ENCODE measurements at places on chromosomes 2 and 18. TPM values are rescaled to one million over a fixed set of nuclear protein-coding genes. Genes with fewer than 3 reads are reported as not detected.

DNA sequence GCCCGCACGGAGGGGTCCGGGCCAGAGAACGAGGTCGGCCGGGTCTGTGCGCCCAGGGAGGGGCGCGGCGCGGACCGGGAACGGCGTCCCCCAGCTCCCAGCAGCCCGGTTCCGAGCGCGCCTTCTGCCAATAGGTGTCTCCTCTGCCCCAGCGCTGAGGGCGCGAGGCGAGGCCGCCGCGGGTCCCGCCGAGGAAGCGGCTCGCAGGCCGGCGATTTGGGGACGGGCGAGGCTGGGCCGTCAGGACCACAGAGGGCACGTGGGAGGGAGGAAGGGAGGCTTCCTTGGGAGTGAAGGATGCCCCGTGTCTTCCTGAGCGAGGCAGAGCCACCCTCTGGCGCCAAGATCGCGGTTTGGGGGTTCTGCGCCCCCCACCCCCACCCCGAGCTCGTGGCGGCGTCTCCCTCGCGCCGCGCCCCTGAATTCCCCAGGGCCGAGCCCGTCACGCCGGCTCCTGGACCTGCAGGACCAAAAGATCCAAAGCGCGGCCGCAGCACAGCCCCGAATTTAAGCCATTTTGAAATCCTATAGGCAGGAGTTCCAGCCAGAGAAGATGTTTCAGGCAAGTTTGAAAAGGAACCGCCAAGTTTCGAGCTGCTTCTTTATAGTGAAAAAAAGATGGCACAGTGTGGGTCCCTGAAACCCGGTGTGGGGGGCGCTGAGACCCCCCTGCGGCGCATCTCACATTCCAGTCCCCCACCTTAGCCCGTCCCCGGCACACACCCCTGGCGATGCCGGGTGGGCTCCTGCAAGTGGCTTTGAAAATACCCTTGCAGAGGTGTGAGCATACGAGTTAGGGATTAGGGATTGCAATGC lies 909 bp downstream of the NFATC1 start:
- no peak for DNase-seq

DNA sequence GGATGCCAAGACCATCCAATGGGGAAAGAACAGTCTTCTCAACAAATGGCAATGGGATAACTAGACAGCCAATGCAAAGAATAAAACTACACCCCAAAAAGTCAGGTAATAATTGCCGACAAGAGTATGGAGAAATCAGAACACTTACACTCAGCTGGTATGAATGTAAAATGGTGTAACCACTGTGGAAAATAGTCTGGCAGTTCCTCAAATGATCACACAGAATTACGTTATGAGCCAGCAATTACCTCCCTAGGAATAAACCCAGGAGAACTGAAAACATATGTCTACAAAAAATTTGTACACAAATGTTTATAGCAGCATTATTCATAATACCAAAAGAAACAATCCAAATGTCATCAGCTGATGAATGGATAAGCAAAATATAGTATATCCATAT lies 8.8 kb downstream of the IWS1 start:
- DNase-seq, result no peak

The LCLAT1 gene
- 10.7 TPM for polyA plus RNA-seq

The FAM110C gene
- 2.4 TPM for polyA plus RNA-seq

The SLC4A5 gene
- polyA plus RNA-seq, result 0.71 TPM

The ATL2 gene
- polyA plus RNA-seq, result 19.8 TPM

The CENPA gene
- polyA plus RNA-seq, result 0.20 TPM

The SIX3 gene
- not detected for polyA plus RNA-seq

- DNase-seq, result no peak
Observed at GRCh38 chr2:46320141-46320567, 22.9 kb downstream of the EPAS1 start.

- no peak for DNase-seq
Observed at GRCh38 chr18:60421356-60422118, 49.0 kb upstream of the MC4R start.

- DNase-seq, result no peak
Observed at GRCh38 chr2:85291425-85292023, 36.3 kb downstream of the TGOLN2 start.

- DNase-seq, result no peak
Observed at GRCh38 chr18:32010124-32010721, 8.4 kb upstream of the RNF125 start.

DNA sequence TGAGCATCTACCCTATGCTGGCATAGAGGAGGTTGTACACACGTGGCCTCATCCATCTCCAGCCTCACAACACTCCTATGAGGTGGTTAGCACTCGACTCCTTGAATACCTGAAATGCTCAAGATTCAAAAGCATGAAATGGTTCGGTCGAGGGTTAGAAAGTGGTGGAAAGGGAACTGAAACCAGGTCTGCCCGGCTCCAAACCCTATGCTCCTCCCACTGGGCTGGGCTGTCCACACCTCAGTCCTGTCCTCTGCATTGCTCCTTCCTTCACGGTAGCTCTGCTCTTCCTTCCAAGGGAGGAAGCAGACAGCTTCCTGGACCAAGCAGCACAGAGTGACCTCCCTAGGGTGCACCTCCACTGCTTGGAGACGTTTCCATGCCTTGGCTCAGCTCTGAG lies 565.2 kb upstream of the ID2 start:
- no peak for DNase-seq

GRCh38 chr2:114237331-114237730 lies 205.1 kb upstream of the DPP10 start:
- no peak for DNase-seq

DNA sequence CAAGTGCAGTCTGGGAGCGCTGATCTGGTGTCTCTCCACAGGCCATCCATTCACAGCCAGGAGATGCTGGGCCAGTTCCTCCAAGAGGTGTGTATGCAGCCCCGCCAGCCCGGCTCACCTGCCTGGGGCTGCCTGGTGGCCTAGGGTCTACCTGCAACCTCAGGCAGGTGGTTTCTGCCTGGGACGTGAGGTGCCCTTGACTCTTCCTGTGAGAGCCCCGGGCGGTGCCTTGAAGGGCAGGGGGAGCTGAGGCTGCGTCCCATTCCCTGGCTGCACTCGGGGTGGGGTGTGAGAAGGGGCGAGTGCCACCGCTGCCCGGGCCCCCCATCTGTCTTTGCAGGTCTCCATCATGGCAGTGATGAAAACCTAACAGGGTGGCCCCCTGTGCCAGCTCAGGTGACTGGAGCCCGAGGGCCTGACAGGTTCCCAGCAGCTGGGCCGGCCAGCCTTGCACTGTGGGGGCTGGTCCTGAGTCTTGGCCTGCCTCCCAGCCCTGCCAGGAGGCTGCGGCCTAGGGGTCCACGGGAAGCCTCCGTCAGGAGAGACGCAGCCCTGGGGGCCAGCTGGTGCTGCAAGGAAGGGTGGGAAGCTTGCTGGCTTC lies 11.9 kb downstream of the CAPN10 start:
- DNase-seq, result no peak

- no peak for DNase-seq
Observed at GRCh38 chr2:172215172-172215935, 112.7 kb upstream of the DLX2 start.

The STPG4 gene
- 0.24 TPM for polyA plus RNA-seq

The DSG4 gene
- polyA plus RNA-seq, result not detected

- no peak for DNase-seq
Observed at GRCh38 chr2:86039178-86039962, 66.3 kb downstream of the POLR1A start.

The KLHL14 gene
- 0.10 TPM for polyA plus RNA-seq

DNA sequence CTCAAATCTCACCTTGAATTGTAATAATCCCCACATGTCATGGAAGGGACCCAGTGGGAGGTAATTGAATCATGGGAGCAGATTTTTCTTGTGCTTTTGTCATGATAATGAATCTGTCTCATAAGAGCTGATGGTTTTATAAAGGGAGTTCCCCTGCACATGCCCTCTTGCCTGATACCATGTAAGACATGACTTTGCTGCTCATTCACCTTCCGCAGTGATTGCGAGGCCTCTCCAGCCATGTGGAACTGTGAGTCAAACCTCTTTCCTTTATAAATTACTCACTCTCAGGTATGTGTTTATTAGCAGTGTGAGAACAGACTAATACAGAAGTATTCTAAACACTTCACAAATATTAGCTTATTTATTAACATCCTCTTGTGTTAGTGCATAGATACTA lies 516.7 kb downstream of the LRRTM4 start:
- DNase-seq, result no peak

DNA sequence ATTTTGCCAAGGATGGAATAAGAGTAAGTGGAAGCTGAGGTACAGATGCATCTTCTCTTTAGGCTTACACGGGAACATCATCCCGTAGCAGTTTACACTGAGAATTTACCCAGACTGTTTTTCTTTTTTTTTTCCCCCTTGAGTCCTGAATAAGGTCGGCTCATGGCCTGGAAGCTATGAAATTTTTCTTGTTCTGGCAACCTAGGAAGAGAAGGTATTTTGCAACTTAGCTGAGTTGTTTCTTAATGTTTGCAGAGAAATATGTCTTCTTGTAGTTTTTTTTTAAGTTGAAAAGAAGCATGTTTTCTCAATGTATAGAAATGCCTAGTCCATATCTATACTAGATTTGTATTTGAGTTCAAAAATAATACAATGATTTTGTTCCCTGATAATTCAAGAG lies 712.5 kb downstream of the TDRD15 start:
- no peak for DNase-seq

GRCh38 chr18:7370802-7371201 lies 139.9 kb downstream of the LRRC30 start:
- DNase-seq, result peak; percentile 51

The HOXD12 gene
- polyA plus RNA-seq, result not detected

- DNase-seq, result no peak
Observed at GRCh38 chr18:48868468-48869466, 82.0 kb downstream of the SMAD7 start.

- no peak for DNase-seq
Observed at GRCh38 chr2:182420669-182421068, 6.2 kb downstream of the PDE1A start.

DNA sequence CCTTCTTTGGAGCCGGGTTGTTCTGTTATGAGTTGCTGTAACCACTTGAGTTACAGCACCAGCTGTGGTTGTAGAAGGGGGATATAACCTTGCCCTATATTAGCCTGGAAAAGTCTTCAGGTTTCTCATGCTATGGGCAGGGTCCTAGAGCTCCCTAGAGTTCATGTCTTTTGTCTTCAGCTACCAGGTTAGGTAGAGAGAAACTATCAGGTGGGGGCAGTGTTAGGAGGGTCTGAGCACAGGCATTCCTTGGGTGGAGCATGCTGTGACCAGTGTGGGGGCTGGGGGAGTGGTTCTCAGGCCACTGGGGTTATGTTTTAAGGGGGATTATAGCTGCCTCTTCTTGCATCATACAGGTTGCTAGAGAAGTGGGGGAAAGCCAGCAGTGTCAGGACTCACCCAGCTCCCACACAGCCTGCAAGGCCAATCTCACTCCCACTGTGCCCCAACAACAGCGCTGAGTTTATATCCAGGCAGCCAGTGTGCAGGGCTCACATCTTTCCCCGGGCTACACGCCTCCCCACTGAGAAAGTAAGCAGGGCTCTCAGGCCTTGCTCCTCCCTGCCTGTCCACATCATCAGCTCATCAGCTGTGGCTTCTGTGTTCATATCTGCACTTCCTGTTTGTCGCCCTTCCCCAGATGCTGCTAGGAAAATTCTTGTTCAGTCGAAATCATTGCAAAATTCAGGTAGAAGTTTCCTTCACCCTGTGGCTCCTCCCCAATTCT lies 133.8 kb upstream of the NRXN1 start:
- no peak for DNase-seq

The MATN3 gene
- 0.16 TPM for polyA plus RNA-seq

The ANKAR gene
- polyA plus RNA-seq, result 2.4 TPM

DNA sequence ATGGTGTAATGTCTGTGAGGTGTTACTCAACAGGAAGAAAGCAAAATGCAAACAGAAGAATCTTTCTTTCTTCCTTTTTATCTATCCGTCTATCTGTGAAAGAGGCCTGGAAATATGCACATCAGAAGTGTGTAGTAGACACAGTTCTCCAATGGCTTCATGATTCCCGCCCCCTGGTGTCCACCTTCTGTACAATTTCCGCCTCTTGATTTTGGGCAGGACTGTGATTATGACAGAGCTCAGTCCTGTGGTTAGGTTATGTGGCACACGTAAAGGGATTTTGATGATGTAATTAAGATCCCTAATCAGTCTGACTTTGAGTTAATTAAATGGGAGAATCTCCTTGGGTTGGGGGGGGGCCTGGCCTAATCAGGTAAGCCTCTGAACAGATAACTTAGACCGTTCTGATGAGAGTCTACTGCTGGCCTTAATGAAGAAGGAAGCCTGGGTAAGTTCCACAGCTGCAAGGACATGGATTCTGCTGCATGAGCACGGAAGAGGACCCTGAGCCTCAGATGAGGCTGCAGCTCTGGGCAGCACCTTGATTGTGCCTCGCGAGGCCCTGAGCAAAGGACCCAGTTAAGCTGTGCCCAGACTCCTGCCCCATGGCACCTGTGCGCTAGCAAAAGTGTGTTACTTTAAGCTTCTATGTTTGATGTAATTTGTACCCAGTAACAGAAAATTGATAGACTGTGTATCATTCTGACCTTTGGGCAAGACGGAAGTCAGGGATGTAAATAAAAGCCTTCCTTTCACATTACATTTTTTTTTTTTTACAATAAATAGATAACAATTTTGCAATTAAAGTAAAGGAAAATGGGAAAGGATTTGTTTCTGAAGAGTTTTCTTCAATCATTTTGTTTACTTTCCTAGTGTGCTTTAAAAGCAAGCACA lies 11.3 kb upstream of the KCNF1 start:
- no peak for DNase-seq

The RAX gene
- polyA plus RNA-seq, result not detected

The SFT2D3 gene
- polyA plus RNA-seq, result 8.5 TPM

GRCh38 chr2:20766798-20767644 lies 55.9 kb downstream of the LDAH start:
- no peak for DNase-seq

- DNase-seq, result no peak
Observed at GRCh38 chr2:227826563-227826962, 12.9 kb downstream of the CCL20 start.

- DNase-seq, result peak; percentile 88
Observed at GRCh38 chr2:43083710-43084698, 142.4 kb downstream of the ZFP36L2 start.

The TMEM163 gene
- 7.5 TPM for polyA plus RNA-seq

GRCh38 chr2:240498958-240499260 lies 58.9 kb downstream of the ANKMY1 start:
- DNase-seq, result no peak

The COL5A2 gene
- polyA plus RNA-seq, result 14.4 TPM

DNA sequence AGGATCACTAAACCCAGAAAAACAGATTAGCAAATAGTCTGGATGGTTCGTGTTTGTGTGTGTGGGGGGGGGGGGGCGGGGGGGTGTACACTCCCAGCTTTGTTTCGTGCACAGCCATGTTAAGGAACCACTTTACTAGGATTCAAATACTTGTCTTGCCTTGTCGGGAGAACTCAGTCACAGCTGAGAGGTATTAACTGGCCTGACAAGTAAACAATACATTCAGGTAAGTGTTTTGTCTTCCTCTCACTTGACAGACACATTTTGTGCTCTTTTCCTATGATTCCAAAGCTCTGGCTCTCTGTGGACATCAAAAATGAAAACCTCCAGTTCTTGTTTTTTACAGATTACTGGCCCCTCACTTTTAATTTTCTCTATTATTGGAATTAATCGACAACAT lies 173.5 kb downstream of the LRP1B start:
- DNase-seq, result no peak

GRCh38 chr2:199471443-199472057 lies 13.8 kb upstream of the SATB2 start:
- peak; percentile 80 for DNase-seq

GRCh38 chr2:204863336-204863735 lies 318.1 kb downstream of the PARD3B start:
- DNase-seq, result no peak

The TXNDC9 gene
- polyA plus RNA-seq, result 10.5 TPM

GRCh38 chr18:6004683-6005082 lies 109.4 kb upstream of the TMEM200C start:
- DNase-seq, result no peak

The RFX8 gene
- 0.31 TPM for polyA plus RNA-seq

The TTLL4 gene
- 65.4 TPM for polyA plus RNA-seq

The IL1R2 gene
- polyA plus RNA-seq, result 6.7 TPM
